Stimulated activated CD8-positive, alpha-beta memory T cell treated with anti-CD3 and anti-CD28 coated beads, Interleukin-2, amount 100 ng/mL, for 48 hours (primary cell): ENCODE measurements at places on chromosomes 4 and X.

DNA sequence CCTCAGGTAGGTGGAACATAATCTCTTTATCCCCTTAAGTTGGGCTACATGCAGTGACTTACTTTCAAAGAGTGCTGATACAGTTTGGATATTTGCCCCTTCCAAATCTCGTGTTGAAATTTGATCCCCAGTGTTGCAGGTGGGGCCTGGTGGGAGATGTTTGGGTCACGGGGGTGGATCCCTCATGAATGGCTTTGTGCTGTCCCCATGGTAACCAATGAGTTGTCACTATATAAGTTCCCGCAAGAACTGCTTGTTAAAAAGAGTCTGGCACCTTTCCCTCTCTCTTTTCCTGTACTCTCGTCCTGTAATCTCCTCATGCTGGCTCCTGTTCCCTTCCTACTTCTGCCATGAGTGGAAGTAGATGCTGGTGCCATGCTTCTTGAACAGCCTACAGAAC, 71.3 kb downstream of the GLRA3 start:
- DNase-seq: no peak

DNA sequence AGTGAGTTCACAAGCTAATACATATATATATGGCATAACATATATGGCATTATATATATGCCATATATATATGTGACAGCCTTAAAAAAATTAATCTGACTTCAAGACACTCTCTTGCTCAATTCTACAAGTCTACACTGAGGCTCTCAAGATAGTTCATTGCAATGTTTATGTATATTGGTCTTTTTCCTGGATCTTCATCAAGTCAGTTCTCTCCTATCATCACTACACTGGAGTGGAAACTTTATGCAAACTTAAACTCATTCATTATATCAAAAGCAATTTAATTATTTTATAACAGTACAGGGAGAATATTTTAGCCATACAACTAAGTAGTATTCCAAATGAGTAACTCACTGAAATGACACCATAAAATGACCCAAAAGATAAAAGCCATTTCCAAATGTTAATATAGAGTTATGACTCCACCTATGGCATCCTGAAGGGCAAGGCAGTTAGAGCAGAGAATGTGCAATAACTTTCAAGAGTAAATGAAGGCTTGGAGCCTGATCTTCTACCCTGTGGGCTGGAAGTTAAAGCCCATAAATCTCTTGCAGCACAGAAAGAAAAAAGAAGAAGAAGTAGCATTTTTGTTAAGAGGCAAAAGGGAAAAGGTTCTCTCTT, 176.3 kb upstream of the SLIT2 start:
- no peak for DNase-seq

- no peak for DNase-seq
Measured at GRCh38 chrX:124344246-124344645, 2.1 kb upstream of the SH2D1A start.

GRCh38 chr4:93710101-93710846, 118.3 kb upstream of the ATOH1 start:
- no peak for DNase-seq

GRCh38 chr4:101205916-101206315, 141.4 kb downstream of the PPP3CA start:
- peak; percentile 7 for DNase-seq

DNA sequence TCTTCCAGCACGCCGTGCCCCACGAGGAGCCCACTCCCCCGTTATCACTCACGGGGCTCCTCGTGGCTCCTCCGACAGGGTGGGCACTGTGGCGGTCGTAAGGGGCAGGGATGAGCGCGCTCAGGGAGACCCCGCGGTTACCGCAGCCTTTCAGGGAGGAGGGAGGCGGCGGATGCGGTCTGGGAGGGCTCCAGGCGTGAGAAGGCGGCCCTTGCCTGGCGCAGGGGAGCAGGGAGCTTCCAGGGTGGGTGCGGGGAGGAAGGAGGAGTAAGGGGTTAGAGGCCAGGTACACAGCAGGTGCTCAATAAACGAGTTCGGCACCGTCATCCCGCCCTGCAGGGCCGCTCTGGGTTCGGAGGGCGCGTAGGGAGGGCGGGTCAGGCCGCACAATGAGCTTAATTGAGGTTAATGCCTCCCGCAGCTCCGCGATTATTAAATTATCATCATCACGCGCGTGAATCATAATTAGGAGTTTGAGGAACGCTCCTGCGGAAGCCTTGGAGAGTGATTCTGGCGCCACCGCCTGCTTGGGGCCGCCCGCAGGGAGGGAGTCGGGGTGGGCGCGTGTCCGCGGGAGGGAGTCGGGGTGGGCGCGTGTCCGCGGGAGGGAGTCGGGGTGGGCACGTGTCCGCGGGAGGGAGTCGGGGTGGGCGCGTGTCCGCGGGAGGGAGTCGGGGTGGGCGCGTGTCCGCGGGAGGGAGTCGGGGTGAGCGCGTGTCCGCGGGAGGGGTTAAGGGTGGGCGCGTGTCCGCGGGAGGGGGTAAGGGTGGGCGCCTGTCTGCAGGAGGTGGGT, 7.6 kb upstream of the NKX1-1 start:
- DNase-seq: no peak
